ENCODE measurements at places on chromosomes 1 and 21.

GRCh38 chr1:240018617-240019016 lies 73.1 kb upstream of the FMN2 start:
- no peak for DNase-seq

DNA sequence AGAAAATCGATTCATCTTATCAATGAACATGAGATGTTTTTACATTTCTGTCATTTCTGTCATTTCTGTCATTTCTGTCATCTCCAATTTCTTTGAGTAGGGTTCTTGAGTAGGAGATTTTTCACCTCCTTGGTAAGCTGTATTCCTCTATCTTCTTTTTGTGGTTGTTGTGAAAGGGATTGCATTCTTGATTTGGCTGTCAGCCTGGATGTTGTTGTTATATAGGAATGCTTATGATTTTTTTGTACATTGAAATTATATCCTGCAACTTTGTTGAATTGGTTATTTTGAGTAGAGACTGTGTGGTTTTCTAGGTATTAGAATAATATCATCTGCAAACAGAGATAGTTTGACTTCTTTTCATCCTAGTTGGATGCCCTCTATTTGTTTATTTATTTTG lies 1233.7 kb downstream of the PLA2G4A start:
- no peak for DNase-seq

DNA sequence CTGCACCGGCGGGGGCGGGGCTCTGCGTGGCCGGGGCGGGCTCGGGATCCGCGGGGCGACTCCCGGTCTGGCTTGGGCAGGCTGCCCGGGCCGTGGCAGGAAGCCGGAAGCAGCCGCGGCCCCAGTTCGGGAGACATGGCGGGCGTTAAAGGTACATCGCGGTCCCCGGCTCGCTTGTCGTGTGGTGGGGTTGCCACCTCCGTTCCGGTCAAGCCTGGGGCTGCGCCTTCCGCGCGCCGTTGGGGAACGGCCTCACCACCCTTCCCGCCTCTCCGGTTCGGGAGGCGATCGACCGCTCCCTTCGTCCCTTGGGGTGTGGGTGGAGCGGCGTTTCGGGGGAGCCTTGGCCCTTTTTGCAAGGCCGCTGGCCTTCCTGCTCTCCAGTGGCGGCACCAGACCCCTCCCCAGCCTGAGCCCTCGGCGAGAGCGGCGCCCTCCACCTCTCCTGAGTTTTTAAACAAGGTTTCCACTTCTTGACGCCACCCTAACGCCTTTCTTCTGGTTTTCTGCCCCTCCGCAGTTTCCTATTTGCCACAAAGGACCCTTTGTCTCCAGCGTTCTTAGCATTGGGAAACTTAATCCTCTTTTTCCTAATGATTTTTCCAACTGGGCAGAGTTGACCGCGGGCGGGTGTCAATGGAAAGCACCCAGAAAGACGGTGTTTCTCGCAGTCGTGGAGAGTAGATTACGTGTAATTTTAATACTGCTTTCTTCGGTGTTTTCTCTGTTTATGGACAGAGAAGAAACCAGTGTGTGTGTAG lies at the start of the genes LEPR and LEPROT:
Gene LEPR (plus strand): TSS at position 79 of the 761 bp plus-strand sequence. CDS start 144,898 bp downstream, outside the sequence.
Gene LEPROT (plus strand): TSS at position 79 of the 761 bp plus-strand sequence. CDS start 57 bp downstream, at position 136.
- DNase-seq: no peak

DNA sequence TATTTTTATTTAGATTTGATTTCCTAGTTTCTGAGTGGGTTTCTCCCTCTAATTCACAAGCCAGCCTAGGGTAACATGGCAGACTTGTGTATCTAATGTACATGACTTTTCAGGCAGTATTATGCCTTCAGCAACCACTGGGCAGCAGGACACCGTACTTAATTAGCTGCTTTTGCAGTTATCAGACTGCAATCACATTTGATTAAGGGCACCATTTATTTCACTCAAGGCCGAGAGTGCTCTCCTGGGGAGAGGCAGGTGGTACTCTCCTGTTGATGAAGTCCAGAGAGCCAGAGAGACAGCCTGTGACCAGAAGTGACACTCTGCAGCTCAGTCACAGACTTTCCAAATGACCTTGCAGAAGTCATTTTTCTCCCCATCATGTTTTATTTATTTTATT lies 18.7 kb downstream of the CYYR1 start:
- no peak for DNase-seq

DNA sequence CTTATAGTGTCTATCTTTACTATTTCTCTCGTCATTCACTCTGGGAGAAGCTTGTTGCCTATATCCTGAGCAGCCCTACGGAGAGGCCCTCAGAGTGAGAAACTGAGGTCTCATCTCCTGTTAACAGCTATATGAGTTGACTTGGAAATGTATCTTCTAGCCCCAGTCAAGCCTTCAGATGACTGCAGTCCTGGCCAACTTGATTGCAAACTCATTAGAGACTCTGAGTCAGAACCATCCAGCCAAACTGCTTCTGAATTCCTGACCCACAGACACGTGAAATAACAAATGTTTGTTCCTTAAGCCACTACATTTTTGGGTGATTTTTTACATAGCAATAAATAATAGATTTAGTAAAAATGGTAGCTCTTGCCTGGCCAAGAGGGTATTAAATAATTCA lies 3.9 kb upstream of the ZBED6 start:
- no peak for DNase-seq

DNA sequence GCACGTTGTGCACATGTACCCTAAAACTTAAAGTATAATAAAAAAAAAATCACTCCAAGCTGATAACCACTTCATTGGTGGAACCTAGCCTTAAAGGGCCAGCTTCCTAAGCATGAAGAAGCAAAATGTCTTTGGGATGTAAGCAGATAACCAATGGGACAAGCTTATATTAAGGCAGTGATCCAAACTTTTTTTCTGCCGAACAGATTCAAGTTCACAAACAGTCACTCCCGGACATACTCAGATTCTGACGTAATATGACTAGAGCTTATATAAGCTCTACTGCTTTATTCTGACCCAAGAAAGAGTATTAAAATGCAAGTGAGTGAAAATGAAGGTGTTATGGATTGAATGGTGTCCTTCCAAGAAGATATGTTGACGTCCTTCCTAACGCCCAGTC lies 44.9 kb upstream of the HIVEP3 start:
- no peak for DNase-seq

GRCh38 chr1:236030534-236030933 lies 34.4 kb downstream of the NID1 start:
- DNase-seq: no peak

GRCh38 chr1:181159451-181160140 lies 71.1 kb downstream of the IER5 start:
- peak; percentile 56 for DNase-seq

DNA sequence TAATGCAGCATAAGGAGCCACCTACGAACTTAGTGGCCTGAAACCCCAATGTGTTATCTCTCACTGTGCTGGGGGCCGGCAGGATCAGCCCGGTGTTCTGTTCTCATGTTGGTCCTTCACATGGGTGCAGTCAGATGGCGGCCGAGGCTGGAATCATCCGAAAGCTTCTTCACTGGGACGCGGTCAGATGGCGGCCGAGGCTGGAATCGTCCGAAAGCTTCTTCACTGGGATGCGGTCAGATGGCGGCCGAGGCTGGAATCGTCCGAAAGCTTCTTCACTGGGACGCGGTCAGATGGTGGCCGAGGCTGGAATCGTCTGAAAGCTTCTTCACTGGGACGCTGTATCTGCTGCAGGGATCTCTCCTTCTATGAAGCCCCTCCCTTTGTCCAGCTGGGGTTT lies 12.6 kb upstream of the PCBP3 start:
- DNase-seq: no peak

DNA sequence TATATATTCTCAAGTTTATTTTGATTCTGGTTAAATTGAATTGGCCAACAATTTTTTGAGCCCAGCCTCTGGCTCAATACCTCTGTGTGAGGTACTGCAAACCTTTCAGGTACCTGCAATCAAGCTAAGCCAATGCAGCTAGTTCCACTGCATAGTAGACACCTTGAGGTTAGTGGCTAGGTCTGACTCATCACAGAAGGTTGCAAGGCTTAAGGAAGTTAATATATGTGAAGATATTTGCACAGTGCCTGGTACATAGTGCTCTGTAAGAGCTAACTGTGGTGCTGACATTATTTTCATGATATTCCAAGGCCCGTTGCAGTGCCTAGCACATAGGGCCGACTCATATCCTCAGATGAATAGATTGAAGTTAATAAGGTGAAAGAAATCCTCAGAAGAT lies 330.5 kb upstream of the KAZN start:
- DNase-seq: no peak

DNA sequence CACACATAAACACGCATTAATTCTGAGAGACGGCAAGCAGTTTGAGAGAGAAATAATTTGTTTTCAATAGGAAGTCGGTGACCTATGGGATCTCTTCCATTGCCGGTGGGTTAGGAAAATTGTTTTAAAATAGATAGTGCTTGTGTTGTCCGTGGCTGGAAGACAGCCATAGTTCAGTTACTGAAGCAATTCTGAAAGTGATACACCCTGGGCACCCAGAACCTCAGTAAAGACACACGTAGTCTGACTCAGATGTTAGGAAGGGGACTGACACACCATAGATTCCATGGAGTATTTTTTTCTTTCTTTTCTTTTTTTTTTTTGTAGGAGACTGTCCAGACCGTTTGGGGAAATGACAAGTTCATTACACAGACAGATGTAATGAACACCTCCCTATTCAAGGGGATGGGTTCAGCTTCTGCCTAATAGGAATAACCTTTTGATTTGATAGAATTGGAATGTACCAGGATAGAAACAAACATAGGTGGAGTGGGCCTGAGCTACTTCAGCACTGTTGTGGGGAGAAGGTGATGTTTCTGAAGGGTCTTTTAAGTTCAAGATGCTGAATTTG lies 1.6 kb downstream of the C1orf21 start:
- no peak for DNase-seq

- no peak for DNase-seq
Measured at GRCh38 chr21:34801519-34802132, 132.8 kb downstream of the CLIC6 start.

GRCh38 chr1:29331729-29332128 lies 95.4 kb downstream of the PTPRU start:
- no peak for DNase-seq

GRCh38 chr21:37074197-37074510 lies 1.1 kb downstream of the TTC3 start:
- DNase-seq: no peak

GRCh38 chr1:176996456-176997090 lies 167.9 kb downstream of the ASTN1 start:
- no peak for DNase-seq

- no peak for DNase-seq
Measured at GRCh38 chr1:230317823-230318819, 108.0 kb downstream of the PGBD5 start.

DNA sequence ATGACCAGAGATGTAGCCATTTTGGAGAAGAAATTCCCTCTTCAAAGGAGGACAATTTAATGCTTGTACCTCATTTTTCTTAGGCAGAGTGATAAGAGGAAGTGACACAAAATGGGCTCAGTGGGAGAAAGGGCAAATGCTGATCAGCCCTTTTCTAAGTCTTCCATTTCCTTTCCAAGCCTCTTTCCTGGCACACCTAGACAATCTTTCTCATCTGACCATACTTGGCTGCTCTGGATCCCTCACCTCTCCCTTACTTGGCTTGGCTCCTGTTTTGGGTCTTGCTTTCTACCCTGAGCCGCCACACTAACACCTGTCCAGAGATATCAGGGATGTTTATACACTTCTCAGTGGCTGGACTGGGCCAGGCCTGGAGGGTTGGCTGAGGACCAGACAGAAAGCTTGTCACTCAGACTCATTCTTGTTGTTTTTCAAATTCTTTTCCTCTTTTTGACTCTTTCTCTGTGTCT lies 13.1 kb downstream of the TXNIP start:
- no peak for DNase-seq

DNA sequence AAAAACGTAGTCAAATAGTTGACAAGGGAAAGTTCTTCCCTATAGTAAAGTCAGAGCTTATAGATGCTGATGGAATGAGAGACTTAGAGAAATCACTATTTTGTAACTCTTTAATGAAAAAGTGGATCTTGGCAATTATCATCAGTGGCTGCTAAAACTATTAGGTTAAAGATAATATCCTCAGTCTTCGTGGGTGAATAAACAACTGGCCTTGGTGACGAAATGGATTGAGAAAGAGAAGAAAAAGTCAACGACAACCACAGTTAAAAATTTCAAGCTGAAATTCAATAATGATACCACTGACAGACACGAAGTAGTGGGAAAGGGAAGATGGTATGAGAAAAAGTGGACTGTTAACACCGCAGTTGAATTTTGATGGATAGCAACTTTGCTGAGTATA lies 90.0 kb upstream of the GNG4 start:
- DNase-seq: no peak

DNA sequence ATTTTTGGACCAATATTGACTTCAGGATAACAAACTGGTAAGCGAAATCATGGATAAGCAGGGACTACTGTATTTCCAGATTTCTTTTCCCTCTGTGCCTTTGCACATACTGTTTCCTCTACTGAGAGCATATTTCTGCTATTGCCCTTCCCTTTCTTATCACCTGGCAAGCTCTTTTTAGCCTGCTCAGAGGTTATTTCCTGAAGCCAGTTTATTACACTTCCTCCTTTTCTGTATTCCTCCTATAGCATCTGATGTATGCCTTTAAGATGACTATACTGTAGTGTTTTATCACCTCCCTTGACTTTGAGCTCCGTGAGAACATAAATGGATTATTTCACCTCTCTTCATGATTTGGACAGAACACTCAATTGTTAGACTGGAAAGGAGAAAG lies 49.0 kb downstream of the MAGI3 start:
- DNase-seq: no peak

- DNase-seq: no peak
Measured at GRCh38 chr1:176897350-176898236, 266.9 kb downstream of the ASTN1 start.

DNA sequence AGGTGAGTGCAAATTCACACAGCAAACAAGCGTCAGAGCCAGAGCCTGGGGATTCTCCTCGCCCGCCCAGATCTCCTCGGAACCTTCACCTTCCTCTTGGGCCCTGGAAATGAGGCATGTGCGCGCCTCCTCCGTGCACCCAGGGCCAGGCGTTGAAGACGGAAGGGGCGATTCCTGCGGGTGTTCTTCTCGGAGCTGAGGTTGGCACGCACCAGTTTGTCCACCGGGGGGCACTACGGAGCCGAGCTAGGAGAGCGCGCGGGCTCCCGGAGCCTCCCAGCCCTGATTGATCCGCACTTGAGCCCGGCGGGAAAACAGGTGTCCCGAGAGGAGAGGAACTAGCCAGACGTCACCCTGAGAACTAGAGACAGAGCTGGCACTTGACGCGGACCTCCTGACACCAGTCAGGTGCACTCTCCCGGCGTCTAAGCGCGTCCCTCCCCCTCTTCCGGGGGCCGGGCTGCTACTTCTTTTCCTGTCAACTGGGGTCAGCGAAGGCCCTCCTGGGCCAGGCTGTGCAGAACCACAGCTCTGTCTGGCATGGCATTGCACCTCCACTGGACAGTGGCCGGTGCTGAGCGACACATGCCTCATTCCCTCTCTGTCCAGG lies 18.3 kb upstream of the SERINC2 start:
- peak; percentile 60 for DNase-seq

GRCh38 chr1:83813576-83813975 lies 185.4 kb downstream of the TTLL7 start:
- no peak for DNase-seq

DNA sequence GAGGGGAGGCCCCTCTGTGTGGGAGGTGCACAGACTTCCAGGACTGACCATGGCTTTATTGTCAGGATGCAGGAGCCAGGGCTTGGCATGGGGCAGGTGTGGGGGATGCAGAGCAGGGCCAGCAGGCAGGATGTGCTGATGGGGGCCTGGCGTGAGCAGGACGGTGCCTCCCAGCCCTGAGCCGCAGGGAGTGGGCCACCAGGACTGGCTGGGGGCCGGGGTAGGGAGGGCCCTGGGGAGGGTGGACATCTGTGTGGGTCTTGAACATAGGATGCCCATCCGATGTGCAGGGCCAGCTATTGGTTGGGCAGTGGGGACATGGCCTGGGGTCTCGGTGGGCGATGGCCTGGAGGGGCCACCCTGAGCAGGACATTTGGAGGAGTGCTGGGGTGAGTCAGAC lies 15.6 kb downstream of the PRMT2 start:
- no peak for DNase-seq

Data from central memory CD8-positive, alpha-beta T cell (primary cell).